ENCODE measurements at places on chromosomes 5 and 9.

GRCh38 chr5:14257995-14258403, 114.9 kb downstream of the TRIO start:
- no peak for DNase-seq

DNA sequence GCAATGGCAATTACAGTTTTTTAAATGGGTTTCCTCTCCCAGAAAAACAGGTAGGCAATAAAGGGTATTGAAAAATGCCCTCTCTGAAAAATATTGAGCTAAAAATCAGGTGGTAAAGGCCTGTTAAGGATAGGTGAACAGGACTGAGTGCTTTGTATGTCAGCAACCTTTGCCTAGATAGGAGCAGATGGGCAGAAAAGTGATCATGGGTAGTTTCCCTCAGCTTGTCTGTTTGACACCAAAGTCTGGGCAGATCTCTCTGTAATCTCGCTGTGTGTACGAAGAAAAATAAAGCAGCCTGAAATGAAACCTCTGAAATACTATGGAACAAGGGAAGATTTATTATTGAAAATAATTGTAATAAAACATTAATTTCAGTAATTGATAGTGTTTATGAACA, 15.8 kb downstream of the RNF180 start:
- no peak for DNase-seq

DNA sequence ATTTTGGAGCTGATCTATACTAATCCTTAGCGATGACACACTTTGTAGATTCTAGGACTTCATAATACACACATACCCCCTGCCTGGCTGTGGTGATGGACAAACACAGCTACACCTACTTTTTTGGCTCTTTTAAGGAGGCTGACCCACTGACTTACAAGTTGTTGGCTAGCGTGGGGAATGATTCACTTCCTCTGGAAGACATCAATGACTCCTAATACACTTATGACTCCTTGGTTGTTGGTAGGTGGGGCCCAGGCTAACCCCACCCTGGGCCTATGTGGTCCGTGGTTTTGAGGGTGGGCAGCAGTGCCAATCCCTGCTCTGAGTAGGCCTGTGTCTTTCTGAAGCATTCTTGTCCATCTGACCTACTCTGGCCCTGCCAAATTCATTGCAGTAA, 144.4 kb downstream of the SLC12A2 start:
- no peak for DNase-seq

DNA sequence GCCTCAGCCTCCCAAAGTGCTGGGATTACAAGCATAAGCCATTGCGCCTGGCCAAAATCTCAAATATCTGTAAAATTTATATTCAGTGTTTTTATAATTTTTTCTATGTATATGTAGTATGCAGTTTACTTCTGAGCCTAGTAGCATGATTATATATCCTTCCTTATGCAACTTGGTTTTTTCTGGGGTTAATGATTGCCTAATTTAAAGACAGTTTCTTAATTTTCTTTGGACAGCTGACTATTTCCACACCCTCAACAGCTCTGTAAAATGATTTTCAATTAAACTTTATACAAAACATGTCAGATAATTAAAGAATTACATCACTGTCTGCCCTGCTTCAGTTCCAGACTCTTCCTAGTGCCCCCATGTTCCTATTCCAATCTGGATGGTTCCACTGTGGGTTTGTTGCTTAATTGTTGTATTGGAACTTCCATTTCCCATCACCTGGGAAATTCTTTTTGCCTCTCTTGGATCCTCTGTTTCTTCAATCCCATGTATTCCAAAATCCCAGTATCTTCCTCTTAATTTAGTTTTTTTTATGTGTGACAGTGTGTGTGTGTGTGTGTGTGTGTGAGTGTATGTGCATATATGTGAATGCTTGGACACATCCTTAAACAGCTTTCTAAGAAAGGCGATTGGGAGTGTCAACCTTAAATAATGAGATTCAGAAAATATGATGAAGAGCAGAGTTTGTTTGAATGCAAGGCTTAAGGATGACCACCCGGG, 53.2 kb downstream of the C5orf22 start:
- no peak for DNase-seq

DNA sequence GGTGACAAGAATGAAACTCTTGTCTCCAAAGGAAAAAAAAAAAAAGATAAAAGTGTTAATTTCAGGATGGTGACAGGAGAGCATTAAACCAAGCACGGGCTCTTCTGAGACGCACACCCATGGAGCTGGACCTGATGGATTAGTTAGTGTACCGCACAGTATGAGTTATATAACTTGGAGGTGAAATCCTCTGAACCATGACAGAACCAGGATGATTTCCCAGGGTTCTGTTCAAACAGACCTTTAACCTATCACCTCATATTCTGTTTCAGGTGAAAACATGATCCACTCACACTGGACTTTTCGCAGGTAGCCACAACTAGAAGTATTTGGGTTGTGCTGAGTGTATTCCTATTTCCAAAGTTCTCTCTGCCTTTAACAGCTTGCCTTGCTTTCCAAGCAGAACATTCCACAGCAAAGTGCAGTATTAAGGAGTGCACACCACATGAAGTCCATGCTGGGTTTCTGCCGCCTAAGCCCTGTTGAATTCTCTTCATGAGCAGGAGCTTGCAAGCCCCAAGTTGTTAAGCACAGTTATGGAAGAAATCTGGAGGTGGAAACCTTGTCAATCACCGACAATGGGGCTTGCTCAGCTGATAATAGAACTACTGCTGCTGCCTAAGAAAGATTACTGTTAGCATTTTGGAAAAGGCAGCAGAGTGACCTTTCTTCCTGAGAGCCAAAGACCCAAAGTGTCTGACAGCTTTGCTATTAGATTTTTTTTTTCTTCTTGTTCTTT, 461.7 kb downstream of the TLE1 start:
- DNase-seq, result no peak

GRCh38 chr9:17219261-17219660, 84.4 kb downstream of the CNTLN start:
- DNase-seq, result no peak

DNA sequence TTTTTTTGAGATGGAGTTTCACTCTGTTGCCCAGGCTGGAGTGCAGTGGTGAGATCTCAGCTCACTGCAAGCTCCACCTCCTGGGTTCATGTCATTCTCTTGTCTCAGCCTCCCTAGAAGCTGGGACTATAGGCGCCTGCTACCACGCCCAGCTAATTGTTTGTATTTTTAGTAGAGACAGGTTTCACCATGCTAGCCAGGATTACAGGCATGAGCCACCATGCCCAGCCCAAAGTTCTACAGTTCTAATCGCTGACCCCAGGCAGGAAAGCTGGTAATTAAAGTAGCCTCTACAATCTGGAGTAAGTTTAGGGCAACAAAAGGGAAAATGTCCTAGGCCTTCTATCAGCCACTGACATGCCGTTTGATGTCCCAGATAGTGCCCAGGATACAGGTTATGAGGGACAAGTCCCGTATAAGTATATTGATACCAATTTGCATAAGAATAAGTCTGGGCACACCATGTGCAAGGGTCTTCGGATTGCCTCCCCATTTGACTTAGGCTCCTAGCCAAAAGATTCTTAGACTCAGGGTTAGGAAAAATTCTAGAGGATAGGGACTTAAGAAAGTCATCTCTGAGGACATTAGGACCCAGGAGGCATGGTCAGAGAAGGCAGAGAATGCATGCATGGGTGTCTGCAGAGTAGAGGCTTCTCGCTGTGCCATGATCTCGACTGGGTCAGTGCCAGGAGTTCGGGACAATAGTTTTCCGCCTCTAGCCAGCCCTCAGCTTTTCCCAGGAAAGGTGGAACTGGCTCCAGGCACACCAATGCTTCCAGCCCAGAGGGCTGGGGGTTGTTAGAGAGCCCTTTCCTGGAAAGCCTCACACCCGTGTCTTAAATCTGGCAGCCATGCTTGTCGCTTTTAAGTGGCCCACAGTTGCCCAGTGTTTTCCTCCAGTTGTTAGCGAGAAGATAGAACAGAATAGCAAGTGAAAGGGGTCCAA, 1111.1 kb downstream of the TAF11L14 start:
- DNase-seq, result peak; percentile 16

GRCh38 chr9:94971378-94972131, 245.1 kb downstream of the AOPEP start:
- DNase-seq, result no peak

DNA sequence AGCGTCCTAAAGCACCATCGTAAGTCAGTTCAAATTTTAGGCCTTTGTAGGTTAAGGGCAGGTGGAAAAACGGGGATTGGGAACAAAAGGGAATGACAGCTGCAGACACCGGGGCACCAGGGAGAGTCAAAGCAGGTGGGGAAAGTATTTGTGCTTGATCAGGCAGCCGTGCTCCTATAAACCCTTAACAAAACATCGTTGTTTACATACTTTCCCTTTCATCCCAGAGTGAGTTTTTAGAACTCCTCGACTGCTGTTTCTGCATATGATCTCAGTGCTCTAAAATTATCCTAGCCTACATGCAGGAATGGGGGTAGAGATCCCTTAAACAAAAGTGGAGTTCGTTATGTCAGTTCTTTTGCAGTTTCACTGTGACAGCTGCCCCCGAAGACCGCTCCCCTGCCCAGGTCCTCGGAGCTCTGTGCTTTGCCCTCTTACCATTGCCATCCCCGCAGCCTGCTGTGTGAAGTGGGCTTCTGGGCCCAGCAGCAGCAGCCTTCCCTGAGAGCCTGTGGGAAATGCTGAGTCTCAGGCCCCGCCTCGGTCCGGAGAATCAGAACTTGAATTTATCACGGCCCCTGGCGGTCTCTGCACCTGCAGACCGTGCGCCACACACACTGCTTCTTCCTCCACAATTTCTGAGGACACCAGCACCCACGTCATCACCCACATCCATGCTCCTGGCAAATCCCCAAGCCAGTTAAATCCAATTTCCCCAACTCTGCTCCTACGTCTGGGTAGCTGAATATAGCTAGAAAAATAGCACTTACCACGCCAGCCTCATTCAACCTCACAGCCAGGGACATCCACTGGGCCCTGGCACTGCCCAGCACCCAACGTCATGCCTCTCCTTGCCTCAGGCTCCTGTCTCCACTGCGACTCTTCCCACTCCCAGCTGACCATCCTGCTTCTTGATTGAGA, 86.8 kb downstream of the NSUN2 start:
- no peak for DNase-seq

DNA sequence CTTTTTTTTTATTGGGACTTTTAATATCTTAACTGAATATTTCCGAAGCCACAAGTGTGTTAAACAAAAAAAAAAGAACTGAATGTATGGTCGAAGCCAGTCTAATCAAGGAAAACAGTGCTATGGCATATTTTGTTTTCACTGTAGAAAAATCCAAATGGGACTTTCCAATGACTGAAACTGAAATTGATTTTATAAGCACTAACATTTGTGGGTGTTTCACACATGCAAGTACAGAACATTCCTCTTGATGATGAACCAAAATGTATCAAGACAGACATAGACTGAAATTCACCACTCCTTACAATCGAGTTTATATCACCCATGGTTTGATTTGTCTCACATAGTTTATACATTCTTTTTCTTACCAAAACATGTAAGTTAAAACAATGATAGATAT, 1026.8 kb downstream of the CDH18 start:
- no peak for DNase-seq

GRCh38 chr5:74665273-74665672, 19.8 kb upstream of the HEXB start:
- no peak for DNase-seq

GRCh38 chr5:143138839-143139238, 264.6 kb downstream of the NR3C1 start:
- no peak for DNase-seq

- DNase-seq, result no peak
These were observed 59.9 kb downstream of the ZFAND5 start for GRCh38 chr9:72305102-72305546.

DNA sequence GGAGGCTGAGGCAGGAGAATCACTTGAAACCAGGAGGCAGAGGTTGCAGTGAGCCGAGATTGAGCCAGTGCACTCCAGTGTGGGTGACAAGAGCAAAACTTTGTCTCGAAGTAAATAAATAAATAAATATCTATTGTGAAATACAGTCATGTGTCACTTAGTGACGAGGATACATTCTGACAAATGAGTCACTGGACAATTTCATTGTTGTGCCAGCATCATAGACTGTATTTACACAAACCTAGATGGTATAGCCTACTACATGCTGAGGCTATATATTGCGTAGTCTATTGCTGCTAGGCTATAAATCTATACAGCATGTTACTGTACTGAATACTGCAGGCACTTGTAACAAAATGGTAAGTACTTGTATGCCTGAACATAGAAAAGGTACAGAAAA, 61.1 kb upstream of the CCL21 start:
- DNase-seq, result no peak

GRCh38 chr9:18706648-18707047, 232.7 kb downstream of the ADAMTSL1 start:
- DNase-seq, result no peak

DNA sequence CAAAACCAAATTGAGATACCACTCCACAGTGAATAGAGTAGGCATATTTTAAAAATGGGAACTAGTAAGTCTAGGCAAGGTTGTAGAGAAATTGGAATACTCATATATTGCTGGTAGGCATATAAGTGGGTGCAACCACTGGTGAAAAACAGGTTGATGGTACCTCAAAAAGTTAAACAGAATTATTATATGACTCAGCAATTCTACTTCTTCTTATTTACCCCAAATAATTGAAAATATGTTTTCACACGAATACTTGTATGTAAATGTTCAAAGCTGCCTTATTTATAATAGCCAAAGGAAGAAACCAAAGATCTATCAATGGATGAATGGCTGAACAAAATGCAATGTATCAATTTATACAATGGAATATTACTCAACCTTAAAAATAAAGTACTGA, 79.1 kb downstream of the CDH9 start:
- DNase-seq, result no peak

DNA sequence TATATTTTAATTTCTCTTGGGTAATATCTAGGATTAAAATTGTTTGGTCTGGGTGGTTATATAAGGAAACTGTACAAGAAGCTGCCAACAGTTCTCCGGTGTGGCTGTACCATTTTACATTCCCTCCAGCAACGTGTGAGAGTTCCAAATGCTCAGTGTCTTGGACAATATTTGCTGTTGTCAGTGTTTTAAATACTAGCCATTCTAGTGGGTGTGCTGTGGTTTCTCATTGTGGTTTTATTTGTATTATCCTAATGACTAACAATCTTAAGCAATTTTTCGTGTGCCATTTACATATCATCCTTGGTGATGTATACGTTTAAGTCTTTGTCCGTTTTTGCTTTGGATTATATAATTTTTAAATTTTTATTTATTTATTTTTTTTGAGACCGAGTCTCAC, 34.0 kb downstream of the TNFSF15 start:
- no peak for DNase-seq
